ENCODE measurements at places on chromosomes 11 and 22.
A peak's percentile ranks its signal among the peaks of the same experiment; 100 is the strongest.

GRCh38 chr22:27113211-27113635 is 455.8 kb downstream of the MIAT start:
- DNase-seq, result peak; percentile 95

DNA sequence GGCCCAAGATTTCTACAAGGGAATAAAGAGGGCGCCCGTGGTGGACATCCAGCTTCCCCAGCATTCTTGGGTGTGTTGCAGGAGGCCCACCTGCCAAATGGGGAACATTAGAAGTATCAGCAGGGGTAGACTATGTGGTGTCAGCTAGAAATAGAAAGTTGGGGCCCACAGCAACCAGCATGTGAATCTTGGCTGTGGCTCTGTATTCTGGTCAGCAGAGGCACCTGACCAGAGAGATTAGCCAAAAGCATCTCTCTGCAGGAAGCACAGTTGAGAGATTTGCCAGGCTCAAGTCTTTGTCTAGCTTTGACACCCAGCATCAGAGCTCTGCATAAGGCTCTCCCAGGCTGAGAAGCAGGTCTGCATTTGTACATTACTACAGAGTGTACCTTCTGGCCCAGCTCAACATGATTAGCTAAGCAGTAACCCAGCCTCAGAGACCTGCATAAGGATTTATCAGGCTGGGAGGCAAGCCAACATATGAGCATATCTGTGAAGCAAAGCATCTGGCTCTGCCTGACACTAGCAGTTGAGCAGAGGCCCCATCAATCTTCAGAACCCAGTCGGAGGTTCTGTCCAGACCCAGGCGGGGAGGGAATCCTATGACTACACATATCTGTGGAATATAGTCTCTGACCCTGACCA is 79.9 kb downstream of the MS4A13 start:
- no peak for DNase-seq

DNA sequence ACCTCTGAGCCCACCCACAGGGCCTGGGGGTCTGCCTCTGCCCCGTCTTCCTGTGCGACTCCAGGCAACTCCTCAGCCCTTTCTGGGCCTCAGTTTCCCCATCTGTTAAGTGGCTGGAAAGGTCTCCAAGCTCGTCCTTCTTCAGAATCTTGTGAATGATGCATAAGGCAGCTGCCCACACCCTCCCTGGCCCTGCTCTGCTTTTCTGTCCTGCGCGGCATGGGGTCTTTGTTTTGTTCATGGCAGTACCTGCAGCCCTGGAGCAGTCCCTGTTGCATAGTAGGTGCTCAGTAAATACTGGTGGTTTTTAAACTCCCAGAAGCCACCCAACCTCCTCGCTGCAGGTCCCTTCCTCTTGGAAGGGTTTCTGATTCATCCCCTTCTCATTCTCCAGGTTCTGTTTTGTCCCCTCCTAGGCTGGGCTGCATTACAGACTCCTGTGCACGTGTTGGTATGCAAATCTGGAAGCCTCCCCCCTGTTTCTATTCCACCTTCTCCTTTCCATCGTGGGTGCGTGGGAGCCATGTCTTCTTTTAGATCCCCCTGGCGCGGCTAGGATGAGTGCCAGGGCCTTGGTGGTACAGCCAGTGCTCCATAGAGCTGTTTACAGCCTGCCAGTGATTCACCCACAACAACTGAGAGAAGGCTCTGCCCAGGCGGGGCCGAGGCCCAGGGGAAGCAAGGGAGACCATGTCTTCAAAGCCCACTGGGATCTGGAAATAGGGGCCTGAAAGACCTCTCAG is 19.3 kb upstream of the SYT7 start:
- DNase-seq, result no peak

- no peak for DNase-seq
Observed at GRCh38 chr11:21485426-21485825, 707.5 kb upstream of the ANO5 start.

DNA sequence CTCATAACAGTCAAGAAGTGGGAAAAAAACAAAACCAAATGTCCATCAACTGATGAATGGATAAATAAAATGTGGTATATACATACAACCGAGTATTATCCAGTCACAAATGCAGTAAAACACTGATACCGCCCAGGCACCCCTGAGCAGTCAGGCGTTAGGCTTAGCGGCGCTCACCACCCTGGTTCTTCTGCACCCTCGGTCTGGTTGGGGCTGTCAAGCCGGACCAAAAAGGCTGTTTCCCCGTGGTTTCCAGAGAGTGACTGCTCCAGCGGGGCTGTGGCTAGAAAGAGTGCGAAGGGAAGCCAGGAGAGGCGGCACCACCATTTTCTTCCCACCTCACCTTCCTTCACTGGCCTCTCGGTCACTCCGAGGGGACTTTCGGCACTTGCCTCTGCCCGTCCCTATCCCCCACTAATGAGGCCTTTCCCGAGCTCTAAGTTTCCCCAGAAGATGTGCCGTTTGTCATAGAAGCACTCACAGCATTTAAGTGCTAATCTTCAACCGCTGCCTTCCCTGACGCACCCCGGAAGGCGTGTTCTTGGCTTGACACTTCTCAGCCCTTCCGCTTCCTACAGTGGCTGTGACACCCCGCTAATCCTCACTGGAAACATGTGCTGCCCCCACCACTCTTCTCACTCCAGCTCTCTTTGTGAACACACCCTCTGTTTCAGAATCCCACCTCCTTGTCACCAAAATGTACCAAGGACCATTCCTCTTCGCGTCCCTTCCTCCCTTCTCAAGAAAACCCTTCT is 42.4 kb downstream of the FCHSD2 start:
- DNase-seq, result no peak

- DNase-seq, result no peak
Observed at GRCh38 chr11:12639388-12639787, 34.8 kb upstream of the TEAD1 start.

DNA sequence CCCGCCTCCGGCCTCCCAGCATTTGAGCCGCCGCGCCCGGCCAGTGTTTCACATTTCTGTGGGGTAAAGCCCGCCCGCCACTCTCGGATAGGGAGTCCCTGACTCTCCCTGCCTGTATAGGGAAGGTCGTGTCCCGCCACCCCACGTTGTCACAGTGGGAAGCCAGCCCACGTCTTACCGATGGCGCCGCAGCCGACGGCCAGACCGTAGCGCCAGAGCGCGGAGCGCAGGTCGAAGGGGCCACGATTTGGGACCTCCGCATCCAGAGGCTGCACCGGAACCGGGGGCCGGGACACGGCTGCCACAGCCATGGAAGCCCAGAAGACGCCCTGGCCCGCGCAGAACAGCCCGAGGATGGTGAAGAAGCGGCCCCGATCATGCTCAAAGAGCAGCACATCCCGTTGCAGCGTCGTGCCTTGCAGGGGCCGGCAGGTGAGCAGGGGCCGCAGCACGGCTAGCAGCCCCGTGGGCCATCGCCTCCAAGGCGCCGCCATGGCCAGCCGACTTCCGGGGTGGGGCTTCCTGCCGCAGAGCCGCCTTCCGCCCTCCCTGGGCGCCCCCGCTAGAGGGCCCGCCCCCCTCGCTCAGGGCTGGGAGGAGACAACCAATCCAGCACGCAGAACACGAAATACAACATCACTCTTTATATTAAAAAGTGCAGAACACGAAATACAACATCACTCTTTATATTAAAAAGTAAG is at the start of gene TMEM223:
TSS of gene TMEM223 (minus strand) at position 506 of the 701 bp plus-strand sequence. CDS start at position 494, 12 bp downstream.
- no peak for DNase-seq

Data from fibroblast of skin of left biceps (primary cell).